GM12892 (cell line): ENCODE measurements at places on chromosomes 11 and 22.
A peak's percentile ranks its signal among the peaks of the same experiment; 100 is the strongest.

DNA sequence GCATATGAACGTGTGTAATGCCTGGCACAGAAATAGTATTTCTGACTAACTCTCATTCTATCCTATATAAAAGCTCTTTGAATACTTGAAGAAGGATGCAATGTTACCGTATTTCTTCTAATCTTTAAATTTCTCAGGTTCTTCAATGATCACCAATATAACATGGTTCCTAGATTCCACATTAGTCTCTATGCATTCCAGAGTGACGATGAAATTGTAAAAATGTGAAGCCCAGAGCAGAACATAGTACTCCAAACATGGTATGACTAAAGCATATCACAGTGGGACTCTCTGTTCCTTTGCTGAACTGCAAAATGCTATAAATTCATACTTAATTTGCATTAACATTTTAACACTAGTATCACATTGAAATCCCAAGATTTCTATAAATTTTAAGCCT is 877.6 kb upstream of the CHORDC1 start:
- DNase-seq: no peak

DNA sequence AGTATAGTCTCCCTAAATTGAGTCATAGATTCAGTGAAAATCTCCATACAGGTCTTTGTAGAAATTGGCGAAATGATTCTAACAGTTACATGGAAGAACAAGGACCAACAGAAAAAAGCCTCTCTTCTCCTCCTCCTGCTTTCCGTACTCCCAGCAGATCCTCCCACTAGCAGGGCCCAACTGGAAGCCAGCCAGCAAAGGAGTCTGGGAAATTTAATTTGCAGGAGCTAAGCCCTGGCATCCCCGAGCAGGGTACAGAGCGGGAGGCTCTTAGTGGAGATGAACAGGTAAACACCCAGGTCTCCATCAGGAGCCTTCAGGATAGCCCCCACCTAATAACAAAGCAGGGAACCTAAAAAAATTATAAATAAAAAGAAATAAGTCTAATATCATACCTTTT is 1473.8 kb downstream of the TBC1D22A start:
- no peak for DNase-seq

GRCh38 chr11:122513997-122514396 is 141.5 kb upstream of the UBASH3B start:
- no peak for DNase-seq

DNA sequence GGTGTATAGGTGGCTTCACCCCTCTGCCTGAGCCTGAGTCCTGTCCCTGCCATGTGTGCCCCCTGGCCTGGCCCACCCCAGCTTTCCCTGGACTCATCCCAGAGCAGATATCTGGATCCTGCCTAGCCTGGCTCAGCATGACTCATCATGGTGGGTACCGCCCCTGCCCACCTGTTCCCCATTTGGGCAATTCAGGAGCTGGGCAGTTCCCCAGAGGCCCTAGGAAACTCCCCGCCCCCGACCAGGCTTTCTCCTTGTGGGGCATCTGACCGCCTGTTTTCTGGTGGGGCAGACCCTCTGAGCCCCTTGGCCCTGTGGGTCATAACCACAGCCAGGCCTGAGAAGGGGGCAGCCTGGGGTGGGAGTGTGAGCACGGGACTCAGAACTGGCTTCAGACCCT is 4.4 kb downstream of the TSPO start:
- DNase-seq: no peak

DNA sequence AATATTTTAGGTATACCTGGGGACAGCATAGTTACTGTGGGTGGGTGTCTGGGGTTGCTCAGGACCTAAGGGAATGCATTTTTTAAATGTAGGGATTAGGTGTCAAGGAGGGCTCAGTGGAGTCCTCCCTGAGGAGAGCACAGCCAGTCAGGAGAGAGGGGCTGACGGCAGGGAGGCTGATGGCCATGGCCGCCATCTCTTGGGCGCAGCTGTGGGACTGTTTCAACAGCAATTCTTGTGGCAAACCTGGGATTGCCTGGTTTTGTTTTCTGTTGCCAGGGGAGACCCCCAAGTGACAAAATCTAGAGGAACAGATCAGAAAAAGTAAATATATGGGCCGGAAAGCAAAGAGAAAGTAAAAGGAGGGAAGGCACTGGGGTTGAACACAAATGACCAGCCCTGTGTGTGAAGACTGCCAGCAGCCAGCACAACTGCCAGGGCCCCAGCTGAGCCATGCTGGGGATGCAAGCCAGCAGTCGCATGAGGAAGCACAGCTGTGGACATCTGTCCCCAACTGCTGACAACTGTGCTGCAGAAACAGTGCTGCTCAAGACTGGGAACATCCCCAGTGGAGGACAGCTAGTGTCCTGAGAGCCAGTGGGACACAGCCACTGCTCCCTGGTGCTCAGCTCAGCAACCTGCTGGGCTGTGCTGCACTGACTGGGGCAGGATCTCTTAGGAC is 10.5 kb downstream of the MIF start:
- no peak for DNase-seq

DNA sequence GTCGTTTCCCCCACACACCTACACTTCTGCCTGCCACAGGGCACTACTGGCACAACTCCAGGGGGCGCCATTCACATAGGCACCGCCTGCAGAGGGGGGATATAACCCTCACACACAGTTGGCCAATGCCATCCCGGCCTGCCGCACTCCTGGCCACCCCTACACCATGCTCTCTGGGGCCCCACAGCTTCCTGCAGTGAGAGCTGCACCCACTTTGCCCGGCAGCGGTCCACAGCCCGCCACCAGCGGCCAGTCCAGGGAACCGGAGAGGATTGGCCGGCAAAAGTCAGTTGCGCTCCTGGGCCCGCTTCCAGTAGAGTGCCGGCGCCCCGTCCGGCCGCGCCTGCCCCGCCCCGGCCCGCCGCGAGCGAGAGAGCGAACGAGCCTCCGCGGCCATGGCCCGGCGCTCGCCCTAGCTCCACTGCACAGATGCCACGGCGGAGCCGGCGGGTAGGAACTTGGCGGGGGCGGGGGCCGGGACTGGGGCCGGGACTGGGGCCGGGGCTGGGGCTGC is 25.6 kb upstream of the SUSD2 start:
- DNase-seq: peak; percentile 64

- no peak for DNase-seq
Measured at GRCh38 chr11:74577624-74578396, 14.6 kb upstream of the POLD3 start.

- no peak for DNase-seq
Measured at GRCh38 chr22:19679522-19680101, 34.7 kb upstream of the SEPTIN5 start.

- DNase-seq: no peak
Measured at GRCh38 chr11:2386591-2386990, 9.5 kb downstream of the CD81 start.

DNA sequence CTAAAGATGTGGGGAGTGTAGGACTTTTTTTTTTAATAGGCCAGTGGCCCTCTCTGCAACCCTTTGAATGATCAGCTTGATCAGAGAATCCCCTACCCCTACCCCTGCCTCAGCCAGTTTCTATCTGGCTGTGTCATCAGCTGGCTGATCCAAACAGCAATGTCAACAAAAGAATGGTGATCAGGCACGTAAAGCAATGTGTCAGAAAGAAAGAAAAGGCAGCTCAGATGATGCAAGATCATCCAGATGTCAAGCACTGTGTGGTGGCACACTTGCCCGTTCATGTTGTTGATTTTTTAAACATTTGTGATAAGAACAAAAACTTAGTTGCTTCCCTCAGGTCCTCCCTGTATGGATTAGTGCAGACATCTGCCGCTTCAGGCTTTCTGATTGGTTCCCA is 26.3 kb upstream of the EHF start:
- no peak for DNase-seq

DNA sequence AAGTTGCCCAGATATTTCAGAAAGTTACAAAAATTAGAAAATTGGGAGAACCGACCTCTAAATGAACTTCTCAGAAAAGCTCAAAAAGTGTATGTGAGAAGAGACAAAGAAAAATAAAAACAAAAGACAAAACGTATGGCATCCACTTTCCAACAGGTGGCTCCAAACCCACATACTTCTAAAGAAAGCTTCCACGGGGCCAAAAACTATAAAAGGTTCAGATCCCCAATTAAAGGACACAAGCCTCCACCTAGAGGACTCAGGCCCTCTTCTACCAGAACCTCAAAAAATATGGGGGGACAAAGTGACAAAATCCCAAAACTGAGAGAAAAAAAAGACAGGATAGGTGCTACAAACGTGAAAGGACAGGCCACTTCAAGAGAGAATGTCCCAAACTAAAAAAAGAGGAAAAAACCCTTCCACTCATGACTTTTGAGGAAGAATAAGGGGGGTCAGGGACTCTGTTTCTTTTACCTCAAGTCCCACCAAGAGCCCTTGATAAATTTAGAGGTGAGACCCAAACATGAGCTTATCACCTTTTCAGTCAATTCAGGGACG is 8.8 kb downstream of the SCGB2A1 start:
- DNase-seq: no peak

DNA sequence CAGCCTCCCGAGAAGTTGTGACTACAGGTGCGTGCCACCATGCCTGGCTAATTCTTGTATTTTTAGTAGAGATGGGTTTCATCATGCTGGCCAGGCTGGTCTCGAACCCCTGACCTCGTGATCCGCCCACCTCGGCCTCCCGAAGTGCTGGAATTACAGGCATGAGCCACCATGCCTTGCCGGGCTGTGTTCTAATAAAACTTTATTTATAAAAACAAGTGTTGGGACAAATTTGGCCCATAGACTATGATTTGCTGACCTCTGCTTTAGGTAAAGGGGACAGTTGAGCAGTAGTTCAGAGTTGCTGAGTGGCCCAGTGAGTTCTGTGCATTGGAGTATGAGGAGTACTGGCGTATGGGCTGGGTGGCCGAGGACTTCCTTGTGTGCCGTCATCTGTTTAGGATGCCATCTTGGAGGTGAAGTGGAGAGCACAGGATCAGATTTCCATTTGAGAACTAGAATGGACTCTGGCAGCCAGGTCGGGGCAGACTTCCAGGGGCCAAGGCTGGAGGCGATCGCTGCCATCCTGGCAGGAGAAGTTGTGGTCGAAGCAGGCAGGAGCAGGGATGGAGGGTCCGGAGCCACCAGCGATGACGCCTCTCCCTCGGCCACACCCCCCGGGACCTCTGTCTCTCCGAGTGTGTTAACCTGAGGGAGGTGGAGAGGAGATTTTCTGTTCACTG is 43.8 kb downstream of the FBLN1 start:
- DNase-seq: no peak

DNA sequence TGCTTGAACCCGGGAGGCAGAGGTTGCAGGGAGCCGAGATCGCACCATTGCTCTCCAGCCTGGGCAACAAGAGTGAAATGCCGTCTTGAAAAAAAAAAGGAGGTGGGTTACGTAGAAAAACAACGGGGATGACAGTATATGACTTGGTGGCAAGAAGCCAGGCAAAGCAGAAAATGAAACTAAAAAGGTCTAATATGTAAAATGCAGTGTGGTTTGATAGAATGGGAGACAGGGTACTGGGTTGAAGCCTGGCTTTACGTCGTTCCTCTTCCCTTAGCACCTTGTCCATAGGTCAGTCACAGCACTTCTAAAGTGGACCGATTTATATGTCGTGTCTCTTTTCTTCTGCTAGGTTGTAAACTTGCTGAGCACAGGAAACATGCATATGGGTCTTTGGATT is 274.9 kb upstream of the ZC3H12C start:
- DNase-seq: no peak

DNA sequence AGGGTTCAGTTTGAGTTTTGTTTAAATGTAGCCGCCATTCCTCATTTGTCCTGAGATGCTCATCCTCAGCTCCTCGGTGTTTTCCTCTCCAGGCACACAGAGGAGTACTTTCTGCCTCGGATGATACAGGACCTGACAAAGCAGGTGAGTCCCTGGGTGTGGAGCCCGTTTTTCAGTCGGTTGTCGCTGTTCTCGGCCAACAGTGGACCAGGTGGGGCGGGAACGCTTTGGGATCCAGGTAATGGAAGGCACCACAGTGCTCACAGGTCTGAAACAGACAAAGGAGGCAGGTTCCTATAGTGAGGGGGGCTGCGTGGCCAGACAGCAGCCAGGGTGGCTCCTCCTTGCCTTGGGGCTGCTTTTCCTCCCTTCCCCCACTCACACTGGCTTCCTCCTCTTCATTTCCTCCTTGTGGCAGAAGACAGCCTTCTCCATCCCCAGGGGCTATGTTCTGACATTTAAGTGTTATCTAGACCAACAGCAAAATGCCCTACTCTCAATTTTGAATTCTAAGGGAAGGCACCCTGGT is 19.4 kb downstream of the NADSYN1 start:
- no peak for DNase-seq

GRCh38 chr22:23500508-23501260 is 79.4 kb downstream of the IGLL1 start:
- DNase-seq: no peak

DNA sequence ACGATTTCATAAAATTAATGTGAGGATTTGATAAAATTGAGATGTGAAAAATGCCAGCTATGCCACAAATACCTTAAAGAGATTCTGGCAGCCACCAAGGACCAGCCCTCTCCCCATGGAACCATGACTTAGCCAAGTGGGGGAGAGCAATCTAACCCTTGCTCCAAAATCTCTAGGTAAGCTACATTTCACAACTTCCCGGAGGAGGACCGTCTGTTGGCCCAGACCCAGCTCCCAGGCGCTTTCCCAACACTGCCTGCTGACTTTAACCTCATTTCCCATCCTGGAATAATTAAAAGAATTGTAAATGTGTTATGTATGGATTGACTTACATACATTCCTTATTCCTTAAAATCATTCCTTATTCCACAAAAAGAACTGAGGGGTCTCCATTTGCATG is 47.5 kb upstream of the TENM4 start:
- DNase-seq: no peak

- DNase-seq: no peak
Measured at GRCh38 chr11:7573558-7574296, 59.9 kb downstream of the PPFIBP2 start.

GRCh38 chr11:71991494-71991893 is 7.2 kb upstream of the IL18BP start:
- no peak for DNase-seq

DNA sequence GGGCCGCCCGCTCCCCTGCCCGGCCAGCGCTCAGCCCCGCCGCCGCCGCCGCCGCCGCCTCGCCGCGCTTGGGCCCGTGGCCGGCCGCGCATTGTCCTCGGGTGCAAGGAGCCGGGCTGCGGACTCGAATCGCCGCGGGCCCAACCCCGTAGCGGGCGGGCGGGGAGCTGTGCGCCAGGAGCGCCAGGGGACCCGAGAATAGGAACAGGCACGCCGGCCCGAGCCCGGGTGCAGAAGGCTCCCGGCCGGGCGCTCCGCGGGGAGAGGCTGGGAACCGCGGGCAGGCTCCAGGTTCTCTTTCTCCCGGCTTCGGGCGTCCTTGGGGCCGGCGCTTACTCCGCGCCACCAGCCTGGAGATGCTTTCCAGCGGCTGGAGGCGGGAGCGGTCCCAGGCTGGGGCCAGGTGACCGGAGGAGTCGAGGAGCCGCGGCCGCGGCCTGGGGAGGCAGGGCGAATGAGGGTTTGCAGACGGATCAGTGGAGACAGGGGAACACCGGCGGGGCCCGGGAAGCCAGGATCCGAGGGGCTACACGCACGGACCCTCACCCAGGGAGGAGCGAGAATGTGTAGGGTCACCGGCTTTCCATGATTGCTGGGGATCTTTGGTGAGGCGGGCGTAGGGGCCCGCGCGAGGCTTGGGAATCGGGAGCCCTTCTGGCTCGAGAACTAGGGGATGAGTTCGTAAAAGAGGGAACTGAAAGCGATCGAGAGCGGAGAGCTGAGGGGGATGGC is 726 bp downstream of the PKNOX2 start:
- peak; percentile 42 for DNase-seq

GRCh38 chr11:95059046-95059445 is 7.7 kb upstream of the SRSF8 start:
- no peak for DNase-seq
